Caco-2 (cell line): ENCODE measurements at places on chromosomes 3 and 15.

GRCh38 chr3:22734207-22734606, 468.9 kb upstream of the UBE2E2 start:
- DNase-seq = no peak

DNA sequence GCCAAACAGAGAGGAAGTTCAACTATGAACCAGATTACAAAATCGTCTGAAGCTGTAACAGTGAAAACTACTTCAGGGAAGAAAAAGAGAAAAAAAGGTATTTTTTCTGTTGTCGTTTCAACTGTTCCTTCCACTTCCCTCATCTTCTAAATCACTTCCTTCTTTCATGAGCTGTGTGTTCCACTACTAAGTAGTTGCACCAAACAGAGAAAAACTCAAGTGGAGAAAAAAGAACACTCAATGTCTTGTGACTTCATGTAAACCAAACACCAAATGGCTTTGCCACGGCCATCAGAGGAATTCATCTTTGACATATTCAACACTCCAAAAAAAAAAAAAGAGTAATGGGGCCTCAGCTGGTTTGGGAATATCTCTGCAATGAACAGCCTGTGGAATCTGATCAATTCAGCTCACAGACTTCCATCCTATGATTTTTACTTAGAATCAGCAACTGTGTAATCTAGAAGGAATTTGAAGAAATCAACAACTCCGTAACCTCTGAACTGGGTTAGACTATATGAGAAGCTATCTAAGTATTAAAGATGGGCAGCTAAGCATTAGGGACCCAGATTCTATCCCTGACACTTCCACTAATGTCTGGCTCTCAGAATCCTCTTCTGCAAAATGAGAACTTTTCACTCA, 47.5 kb upstream of the RNF7 start:
- DNase-seq = no peak

- no peak for DNase-seq
These were observed 29.7 kb downstream of the EFCAB12 start for GRCh38 chr3:129398803-129399144.

DNA sequence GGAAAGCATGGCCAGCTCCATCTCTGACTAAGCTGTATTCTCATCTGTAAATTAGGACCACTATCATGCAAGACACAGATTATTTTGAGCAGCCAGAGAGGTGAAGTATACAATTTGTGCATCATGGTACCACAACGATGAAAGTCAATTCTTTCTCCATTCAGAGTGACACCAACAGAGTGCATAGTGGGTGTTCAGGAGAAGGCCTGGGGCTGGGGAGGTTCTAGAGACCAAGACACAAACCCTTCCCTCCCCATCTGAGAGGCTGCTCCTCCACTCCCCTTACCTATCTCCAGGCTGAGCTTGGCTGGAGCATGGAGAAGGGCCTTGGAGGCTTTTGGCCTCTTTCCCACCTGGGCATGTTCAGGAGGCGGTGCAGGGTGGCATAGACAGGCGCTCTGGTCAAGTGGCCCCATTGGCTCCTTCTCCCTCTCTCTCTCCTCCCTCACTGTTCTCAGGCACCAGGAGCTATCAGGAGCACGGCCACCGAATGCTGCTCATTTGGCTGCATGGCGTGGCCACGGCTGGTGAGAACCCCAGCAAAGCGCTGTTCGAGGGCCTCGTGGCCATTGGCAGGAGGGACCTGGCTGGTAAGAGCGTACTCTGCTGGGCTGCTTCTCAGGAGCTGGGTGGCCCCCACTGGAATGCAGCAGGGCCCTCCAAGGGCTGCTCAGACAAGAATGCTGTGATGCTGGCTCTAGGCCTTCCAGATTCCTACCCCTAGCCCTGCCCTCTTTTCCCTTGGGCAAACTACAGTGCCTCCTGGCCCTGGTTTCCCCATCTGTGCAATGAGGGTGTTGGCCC, 37.9 kb downstream of the ANKDD1A start:
- DNase-seq = no peak

DNA sequence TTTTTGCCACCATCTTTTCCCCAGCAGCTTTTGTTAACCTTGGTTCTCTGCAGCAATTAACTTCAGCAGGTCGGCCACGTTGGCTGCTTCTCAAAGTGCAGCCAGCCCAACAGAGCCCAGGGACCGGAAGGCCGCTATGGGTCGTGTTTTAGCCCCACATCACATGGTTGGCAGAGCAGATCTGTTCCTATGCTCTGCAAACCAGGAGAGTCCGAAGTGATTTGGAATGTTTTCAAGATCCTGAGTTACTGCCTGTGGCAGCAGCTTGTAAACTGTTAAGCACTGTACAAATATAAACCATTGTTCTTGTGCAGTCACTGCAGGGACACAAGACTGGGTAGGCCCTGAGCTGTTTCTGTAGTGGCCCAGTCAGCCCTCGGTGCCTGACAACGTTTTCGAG, 69.6 kb upstream of the MYZAP start:
- no peak for DNase-seq
